Uterus (tissue), 4 donors: ENCODE measurements at places on chromosomes 5 and 9. TPM values are rescaled to one million over a fixed set of nuclear protein-coding genes. Genes with fewer than 3 reads are reported as not detected.

DNA sequence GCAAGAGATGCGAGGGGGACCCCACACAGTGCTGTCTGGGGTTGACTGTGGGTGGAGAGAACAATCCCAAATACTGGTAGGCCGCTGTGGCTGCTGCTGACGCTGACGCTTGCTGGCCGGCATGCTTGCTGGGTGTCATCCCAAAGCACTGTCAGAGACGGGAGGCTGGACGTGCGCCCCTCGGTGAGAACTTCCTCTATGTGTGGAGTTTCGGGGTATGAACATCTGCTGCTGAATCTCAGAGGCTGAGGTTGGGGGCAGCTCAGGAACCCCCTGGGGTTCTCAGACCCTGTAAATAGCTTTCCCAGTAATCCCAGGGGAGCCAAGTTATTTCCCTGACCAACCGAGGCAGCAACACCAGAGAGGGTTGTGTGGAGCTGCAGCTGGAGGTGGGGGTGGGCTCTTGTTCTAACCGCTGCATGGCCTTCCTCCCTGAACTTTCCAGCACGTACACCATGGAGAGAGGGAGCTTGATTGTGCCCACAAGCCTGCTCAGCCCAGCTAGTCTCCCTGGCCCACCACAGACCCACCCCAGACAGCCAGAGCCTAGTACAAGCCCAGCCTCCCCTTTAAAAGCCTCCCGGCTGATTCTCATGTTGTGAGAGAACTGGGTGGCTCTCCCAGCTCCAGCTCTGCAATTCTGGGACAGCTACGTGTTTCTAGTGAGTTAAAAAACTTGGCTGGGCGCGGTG is 21.8 kb upstream of the SLC12A7 start:
- DNase-seq: no peak
- H3K27ac ChIP-seq: no peak overlapping the region
- no peaks in the 10 kb centered on the region for H3K27me3 ChIP-seq
- no peak overlapping the region for H3K4me3 ChIP-seq

- no peaks in the 10 kb centered on the region for H3K4me1 ChIP-seq
- DNase-seq: no peak
- no peaks in the 10 kb centered on the region for H3K36me3 ChIP-seq
- no peak overlapping the region for H3K27ac ChIP-seq
These were observed 332.3 kb upstream of the KLF9 start for GRCh38 chr9:70746760-70747159.

- no peaks in the 10 kb centered on the region for H3K4me1 ChIP-seq
- no peak for DNase-seq
- no peaks in the 10 kb centered on the region for H3K36me3 ChIP-seq
- no peaks in the 10 kb centered on the region for H3K27me3 ChIP-seq
- H3K4me3 ChIP-seq: no peak overlapping the region
These were observed 228.9 kb upstream of the CD180 start for GRCh38 chr5:67425514-67425913.

- no peak overlapping the region for H3K27ac ChIP-seq
- H3K27me3 ChIP-seq: no peaks in the 10 kb centered on the region
- no peak for DNase-seq
- H3K4me1 ChIP-seq: no peaks in the 10 kb centered on the region
These were observed 33.6 kb upstream of the GABRP start for GRCh38 chr5:170749911-170750431.

- H3K4me1 ChIP-seq: no peaks in the 10 kb centered on the region
- DNase-seq: peak; percentile 17
- H3K36me3 ChIP-seq: no peaks in the 10 kb centered on the region
- H3K27me3 ChIP-seq: no peaks in the 10 kb centered on the region
- no peak overlapping the region for H3K27ac ChIP-seq
These were observed 22.8 kb downstream of the RALGDS start for GRCh38 chr9:133098104-133098754.

GRCh38 chr5:28512648-28513047 is 1474.3 kb upstream of the CDH9 start:
- no peaks in the 10 kb centered on the region for H3K36me3 ChIP-seq
- DNase-seq: no peak
- no peak overlapping the region for H3K4me3 ChIP-seq
- H3K27me3 ChIP-seq: no peaks in the 10 kb centered on the region
- no peaks in the 10 kb centered on the region for H3K4me1 ChIP-seq

- DNase-seq: no peak
- H3K36me3 ChIP-seq: no peaks in the 10 kb centered on the region
- H3K4me1 ChIP-seq: no peaks in the 10 kb centered on the region
- no peak overlapping the region for H3K4me3 ChIP-seq
- no peaks in the 10 kb centered on the region for H3K27me3 ChIP-seq
These were observed 151.4 kb downstream of the AUH start for GRCh38 chr9:91210318-91210717.

DNA sequence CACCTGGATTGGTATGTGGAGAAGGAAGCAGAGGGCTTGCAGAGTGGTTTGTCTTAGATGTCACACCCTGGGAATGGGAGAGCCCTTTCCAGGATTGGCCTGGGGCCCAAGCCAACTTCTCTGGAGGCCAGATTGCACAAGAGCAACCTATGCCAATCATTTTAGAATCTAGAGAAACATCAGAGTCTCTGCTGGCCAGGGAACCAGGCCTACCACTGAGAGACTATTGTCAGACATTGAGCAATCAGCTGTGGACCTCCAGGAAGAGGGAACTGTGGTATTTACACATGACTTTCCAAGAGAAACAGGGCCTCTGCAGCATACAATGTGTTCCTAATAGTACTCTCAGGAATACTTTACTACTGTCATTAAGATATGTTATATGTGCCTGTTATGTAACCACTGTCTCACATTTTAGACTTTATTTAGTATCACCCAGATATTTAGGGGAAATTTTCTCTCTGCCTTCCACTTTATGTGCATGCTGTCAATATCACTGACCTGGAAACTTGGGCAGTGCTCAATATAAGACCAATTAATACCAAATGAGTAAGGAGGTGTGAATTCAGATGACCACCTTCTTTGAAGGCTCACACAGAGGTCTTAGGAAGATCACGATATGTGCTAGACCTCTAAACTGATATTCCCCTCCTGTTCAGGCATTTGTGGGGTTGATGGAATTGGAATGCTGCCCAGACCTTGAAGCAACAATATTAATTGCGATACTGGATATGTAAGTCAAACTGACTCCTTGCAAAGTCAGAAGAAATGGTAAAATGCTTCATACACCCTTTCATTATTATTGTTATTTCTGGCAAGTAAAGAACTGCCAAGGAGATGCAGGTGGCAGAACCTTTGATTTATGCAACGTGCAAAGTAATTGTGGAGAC is 20.5 kb upstream of the CCL28 start:
- H3K36me3 ChIP-seq: no peaks in the 10 kb centered on the region
- H3K4me1 ChIP-seq: no peaks in the 10 kb centered on the region
- no peak overlapping the region for H3K4me3 ChIP-seq

DNA sequence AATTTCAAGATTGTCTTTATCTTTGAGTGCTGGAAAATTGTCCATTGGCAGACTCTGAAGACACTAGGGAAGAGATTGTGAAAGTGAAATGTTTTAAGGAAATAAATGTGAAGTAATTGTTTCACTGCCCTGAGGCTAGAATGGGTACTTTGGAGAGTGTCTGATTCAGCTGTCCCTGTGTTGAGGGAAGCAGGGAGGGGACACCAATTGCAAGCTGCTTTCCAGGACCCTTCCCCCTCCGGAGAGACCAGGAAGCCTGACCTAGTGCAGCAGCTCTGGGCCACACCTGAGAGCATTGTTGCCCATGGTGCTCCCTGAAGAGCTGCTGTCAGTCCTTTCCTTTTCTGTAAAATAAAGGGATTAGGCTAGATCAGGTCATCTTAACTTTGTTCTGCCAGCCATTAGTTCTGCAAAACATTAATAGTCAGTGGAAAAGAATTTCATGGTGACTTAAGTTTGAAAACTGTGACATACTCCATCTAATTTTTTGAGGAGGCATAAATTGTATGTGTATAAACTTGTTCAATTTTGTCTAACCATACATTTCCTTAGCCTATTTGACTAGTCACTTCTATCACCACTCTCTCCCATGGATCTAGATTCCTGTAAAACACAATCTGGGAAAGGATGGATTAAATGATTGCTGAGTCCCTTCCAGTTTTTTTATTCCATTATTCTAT is 18.8 kb downstream of the MAP1B start:
- no peak overlapping the region for H3K27ac ChIP-seq
- no peak overlapping the region for H3K4me3 ChIP-seq
- DNase-seq: no peak
- no peaks in the 10 kb centered on the region for H3K27me3 ChIP-seq

GRCh38 chr9:106309925-106310324 is 553.0 kb upstream of the ZNF462 start:
- H3K4me3 ChIP-seq: no peak overlapping the region
- DNase-seq: no peak
- no peak overlapping the region for H3K27ac ChIP-seq
- no peaks in the 10 kb centered on the region for H3K27me3 ChIP-seq
- H3K4me1 ChIP-seq: no peaks in the 10 kb centered on the region

- DNase-seq: no peak
- H3K4me1 ChIP-seq: no peaks in the 10 kb centered on the region
- no peak overlapping the region for H3K27ac ChIP-seq
- no peaks in the 10 kb centered on the region for H3K36me3 ChIP-seq
These were observed 1.1 kb upstream of the SEMA4D start for GRCh38 chr9:89498852-89499480.

DNA sequence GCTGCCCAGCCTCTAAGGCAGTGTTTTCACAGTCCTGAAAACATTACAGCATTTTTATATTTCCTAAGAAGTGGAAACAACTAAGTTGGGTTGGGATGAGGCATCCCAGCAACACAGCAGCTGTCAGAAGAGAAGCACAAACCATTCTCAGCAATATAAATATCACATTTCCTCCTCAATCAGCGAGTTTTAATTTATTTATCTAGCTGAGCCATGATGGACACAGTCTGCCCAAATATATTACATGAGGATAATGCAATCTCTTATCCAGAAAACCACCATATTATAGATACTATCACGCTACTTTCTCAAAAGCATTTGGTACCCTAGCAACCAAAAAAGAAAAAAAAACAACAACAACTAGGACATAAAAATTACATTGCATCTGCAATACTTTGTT is 158.5 kb downstream of the FSTL4 start:
- H3K27ac ChIP-seq: no peak overlapping the region
- no peaks in the 10 kb centered on the region for H3K4me1 ChIP-seq
- H3K36me3 ChIP-seq: no peaks in the 10 kb centered on the region
- no peak for DNase-seq
- no peaks in the 10 kb centered on the region for H3K27me3 ChIP-seq

DNA sequence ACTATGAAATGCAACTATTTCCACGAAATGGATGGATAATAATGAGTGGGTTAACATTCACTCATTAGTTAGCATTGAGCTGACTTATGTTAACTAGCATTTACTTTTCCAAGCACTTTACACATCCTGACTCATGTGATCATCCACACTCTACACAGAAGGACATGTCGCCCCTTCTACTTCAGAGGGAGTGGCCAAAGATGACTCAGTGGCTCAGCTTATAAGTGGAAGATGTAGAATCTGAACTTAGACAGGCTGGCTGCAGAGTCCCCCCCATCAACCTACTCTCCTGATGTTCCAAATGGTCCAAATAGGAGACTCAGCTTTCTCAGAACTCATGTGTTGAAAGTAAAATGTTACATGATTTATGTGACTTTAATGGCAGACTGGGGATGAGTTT is 146.0 kb downstream of the ADCY2 start:
- no peaks in the 10 kb centered on the region for H3K36me3 ChIP-seq
- H3K4me1 ChIP-seq: no peaks in the 10 kb centered on the region
- no peak overlapping the region for H3K27ac ChIP-seq
- DNase-seq: no peak
- no peaks in the 10 kb centered on the region for H3K27me3 ChIP-seq

GRCh38 chr9:104276709-104277245 is 182.7 kb downstream of the SMC2 start:
- no peak for DNase-seq
- H3K36me3 ChIP-seq: no peaks in the 10 kb centered on the region
- H3K4me1 ChIP-seq: no peaks in the 10 kb centered on the region
- H3K27me3 ChIP-seq: no peaks in the 10 kb centered on the region
- no peak overlapping the region for H3K27ac ChIP-seq

DNA sequence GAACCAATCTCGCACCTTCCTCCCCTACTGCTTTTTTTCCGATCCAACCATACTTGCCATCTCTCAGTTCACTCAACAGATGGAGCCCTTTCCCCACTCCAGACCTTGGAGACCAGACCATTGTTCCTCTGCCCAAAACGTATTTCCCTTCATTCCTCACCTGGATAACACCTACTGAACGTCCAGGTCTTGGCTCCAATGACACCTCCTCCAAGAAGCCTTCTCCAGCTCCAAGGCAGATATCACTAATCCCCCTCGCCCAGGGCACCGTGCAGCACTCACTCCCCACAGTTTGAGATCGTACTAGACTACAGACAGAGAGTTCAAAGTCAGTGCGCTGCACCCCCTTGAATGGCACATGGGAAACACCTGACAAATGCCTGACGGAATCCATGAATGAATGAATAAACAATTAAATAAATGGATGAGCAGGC is 47.1 kb upstream of the AKNA start:
- H3K27ac ChIP-seq: no peak overlapping the region
- no peaks in the 10 kb centered on the region for H3K36me3 ChIP-seq
- DNase-seq: no peak
- H3K4me1 ChIP-seq: no peaks in the 10 kb centered on the region

Gene TENT4A
- total RNA-seq: 14.1 TPM

Gene PCDHB13
- 9.9 TPM for total RNA-seq

Gene SLC6A19
- total RNA-seq: not detected

Gene WDR31
- total RNA-seq: 0.29 TPM

Gene SLCO6A1
- total RNA-seq: not detected

Gene AMBP
- total RNA-seq: 1.3 TPM
